GM12892 (cell line): ENCODE measurements at places on chromosomes 1 and 21.

DNA sequence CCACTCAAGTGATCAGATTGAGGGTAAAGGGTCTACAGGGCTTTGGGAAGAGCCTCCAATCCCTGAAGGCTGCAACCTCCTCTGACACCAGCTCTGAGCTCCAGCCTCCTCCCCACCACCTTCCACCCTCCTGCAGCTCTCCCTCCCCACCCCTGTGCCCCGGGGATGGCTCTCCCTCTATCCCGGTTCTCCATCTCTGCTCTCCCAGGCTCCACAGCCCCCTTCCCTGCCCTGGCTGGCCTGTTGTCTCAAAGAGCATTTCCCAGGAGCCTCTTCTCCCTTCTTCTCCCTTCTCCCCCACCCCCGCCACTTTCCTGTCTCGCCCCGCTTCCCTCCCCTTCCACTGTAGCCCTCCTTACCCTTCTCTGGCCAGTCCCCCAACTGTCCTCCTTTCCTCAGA, 1.1 kb downstream of the PLEKHA6 start:
- no peak for DNase-seq

DNA sequence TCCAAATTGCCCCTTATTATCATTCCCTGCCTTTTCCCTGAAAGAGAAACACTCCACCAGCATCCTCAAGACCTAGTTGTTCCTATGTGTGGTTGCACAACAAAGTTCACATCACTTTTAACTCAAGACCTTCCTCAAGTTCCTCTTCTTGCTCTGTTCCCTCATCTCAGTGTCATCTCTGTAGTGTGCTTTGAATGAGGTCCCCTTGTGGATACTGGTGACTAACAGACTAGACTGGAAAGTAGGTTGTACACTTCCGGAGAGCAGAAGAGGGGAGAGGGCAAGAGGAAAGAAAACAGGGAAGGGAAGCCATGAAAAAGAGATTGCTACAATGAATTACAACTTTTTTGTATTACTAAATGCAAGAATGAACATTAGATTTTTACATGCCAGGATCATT, 853.8 kb downstream of the USP25 start:
- no peak for DNase-seq

DNA sequence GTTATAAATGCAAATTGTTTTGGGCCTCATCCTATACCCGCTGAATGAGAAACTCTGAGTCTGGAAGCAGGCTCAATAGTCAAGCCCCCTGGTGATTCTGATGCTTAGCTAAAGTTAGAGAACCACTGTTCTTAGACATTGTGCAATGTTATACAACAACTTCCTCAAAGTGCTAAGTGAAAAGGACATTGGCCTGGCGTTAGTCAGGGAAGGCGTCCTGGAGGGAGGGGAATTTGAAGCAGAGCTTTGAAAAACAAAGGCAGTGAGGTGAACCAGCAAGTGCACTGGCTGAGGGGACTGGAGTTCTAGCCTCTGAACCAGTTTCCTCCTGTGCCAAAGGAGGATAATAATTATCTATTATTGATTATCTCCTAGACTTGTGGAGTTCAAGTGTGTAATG, 5.1 kb downstream of the CD1D start:
- DNase-seq: no peak

DNA sequence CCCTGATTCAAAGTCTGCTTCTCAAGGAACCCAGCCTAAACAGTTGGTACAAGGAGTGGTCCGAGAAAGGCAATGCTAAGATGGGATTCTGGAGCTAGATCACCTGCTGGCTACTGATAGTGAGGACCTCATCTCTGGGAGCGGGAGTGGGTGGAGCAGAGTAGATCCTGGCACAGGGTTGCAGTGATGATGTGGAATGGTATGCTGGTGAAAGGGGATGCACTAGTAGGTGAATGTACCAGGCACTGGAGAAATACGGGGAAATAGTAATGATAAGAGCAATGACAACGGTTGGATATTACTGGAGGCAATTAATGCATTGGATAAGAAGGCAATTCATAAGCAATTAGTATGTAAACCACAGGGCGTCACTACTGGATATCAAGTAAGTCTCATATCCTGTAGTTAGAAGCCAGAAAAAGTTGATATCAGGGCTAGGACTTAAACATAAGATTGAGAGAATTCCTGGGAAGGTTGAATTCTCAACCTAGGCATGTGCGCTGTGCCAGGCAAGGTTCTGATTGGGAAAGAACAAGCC, 169.2 kb upstream of the LMO4 start:
- DNase-seq: no peak

GRCh38 chr21:15199414-15200383, 134.9 kb upstream of the NRIP1 start:
- no peak for DNase-seq

DNA sequence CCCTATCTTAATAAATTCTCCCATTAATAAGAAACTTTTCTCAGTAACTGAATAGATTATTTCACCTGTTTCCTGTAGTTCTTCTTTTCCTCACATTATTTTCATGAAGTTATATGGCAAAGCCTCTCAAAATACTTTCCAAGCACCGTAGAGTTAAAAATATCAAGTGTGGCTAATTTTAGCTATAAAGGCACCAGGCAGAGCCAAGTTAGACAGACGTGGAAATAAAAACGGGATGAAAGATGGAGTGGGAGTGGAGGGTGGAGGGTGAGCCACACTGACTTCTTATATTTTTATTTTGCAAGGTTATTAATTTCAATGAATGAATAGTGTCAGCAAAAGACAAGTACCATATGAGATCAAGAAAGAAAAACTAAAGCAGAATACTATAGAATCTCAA, 71.7 kb downstream of the ENAH start:
- no peak for DNase-seq

- no peak for DNase-seq
Measured at GRCh38 chr1:113783254-113784103, 24.2 kb upstream of the PHTF1 start.

GRCh38 chr1:118396829-118397495, 211.9 kb upstream of the SPAG17 start:
- no peak for DNase-seq

GRCh38 chr1:56295949-56296929, 283.1 kb downstream of the PLPP3 start:
- DNase-seq: no peak

GRCh38 chr1:9648171-9648570, 3.4 kb upstream of the PIK3CD start:
- no peak for DNase-seq

- no peak for DNase-seq
Measured at GRCh38 chr1:76939050-76939816, 72.0 kb downstream of the ST6GALNAC5 start.

- no peak for DNase-seq
Measured at GRCh38 chr1:169250795-169251194, 116.8 kb downstream of the NME7 start.

GRCh38 chr1:168297019-168297730, 16.5 kb downstream of the TBX19 start:
- no peak for DNase-seq
